Spleen (tissue), 13 donors: ENCODE measurements at places on chromosomes 5 and 9. TPM values are rescaled to one million over a fixed set of nuclear protein-coding genes. Genes with fewer than 3 reads are reported as not detected.
A peak's percentile ranks its signal among the peaks of the same experiment; 100 is the strongest.

GRCh38 chr9:87540444-87541105 is 42.9 kb downstream of the DAPK1 start:
- no peak overlapping the region for H3K4me3 ChIP-seq
- H3K27ac ChIP-seq, result no peak overlapping the region
- no peaks in the 10 kb centered on the region for H3K36me3 ChIP-seq
- H3K27me3 ChIP-seq, result no peaks in the 10 kb centered on the region

DNA sequence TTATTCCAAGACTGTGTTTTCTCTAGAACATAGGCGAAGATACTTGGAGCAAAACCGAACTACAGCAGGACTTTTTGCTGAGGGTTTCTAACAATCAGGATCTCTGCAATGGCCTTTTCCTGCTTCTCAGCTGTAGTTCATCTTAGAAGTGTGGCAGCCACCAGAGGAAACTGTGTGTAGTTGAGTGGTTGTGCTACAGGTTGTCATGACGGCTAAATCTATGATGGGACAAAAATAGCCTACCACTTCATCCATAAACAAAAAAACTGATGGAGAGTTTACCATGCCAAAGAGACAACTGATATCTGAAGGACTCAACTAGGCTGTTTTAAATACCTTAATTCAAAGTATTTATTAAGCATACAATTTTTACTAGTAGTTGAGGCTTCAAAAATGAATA is 28.2 kb upstream of the DMAC1 start:
- no peaks in the 10 kb centered on the region for H3K36me3 ChIP-seq
- H3K4me1 ChIP-seq, result no peaks in the 10 kb centered on the region
- H3K27ac ChIP-seq, result no peak overlapping the region
- no peaks in the 10 kb centered on the region for H3K27me3 ChIP-seq

DNA sequence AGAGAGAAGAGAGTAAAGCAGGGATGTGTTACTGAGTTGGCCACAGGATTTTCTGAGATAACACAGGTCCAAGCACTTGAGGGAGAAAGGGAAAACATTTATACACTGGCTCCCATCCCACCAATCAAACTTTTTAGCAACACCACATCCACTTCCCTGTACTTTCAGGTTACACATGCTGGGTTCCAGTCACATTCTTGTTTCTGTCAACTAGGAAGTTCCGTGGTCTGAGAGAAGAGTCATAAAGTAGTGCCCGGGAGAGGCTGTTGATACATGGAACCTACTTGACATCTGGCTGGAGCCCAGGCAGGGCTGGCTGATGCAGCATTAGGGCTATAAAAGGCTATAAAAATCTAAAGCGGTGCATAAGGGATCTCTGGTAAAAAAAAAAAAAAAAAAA is 473.9 kb upstream of the COX7C start:
- no peaks in the 10 kb centered on the region for H3K27me3 ChIP-seq
- no peaks in the 10 kb centered on the region for H3K4me1 ChIP-seq
- no peaks in the 10 kb centered on the region for H3K36me3 ChIP-seq

DNA sequence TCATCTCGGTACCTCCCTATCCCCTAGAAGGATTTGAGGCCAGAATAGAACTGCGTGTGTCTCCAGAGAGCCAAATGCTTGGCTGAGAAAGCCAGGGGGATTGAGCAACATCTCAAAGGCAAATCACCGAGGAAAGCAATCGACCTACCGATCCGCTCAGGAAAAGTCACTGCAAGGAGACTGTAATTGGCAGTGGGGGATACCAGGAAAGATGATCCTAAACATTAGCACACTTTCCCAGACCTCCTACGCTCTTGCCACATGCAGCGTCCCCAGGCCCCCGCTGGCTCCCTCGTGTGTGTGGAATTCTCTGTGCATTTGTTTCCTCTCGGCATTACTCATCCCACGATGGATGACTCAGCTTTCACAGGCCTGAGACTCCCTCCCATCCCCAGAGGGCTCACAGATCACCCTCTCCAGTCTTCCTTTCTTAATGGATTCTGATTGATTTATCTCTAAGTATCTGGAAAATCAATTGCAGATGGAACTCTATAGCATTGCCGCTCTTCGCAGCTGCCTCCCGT is 82.2 kb upstream of the ICE1 start:
- no peak for DNase-seq
- no peaks in the 10 kb centered on the region for H3K4me1 ChIP-seq
- H3K4me3 ChIP-seq, result no peak overlapping the region
- H3K27ac ChIP-seq, result no peak overlapping the region

DNA sequence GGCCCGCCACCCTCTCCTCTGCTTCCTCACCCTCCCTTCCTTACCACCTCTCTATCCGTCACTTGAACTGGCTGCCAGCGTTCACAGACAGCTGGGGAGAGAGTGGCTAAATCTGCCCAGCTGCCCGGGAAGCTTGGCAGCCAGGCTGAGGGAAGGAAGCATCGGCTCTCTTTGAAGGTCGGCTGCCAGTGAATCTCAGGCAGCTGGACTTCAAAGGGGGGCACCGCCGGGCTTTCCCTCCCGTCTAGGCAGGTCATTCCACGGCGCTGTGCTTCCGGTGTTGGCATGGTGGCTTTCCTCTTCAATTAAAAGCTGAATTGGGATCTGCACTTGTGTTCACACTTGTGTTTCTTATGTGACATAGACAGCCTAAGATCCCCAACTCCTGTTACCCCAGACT is 174.0 kb downstream of the GDNF start:
- peak; percentile 83 for DNase-seq
- no peak overlapping the region for H3K4me3 ChIP-seq
- H3K27ac ChIP-seq, result no peak overlapping the region
- H3K36me3 ChIP-seq, result peaks cover 5% of the 10 kb centered on the region

DNA sequence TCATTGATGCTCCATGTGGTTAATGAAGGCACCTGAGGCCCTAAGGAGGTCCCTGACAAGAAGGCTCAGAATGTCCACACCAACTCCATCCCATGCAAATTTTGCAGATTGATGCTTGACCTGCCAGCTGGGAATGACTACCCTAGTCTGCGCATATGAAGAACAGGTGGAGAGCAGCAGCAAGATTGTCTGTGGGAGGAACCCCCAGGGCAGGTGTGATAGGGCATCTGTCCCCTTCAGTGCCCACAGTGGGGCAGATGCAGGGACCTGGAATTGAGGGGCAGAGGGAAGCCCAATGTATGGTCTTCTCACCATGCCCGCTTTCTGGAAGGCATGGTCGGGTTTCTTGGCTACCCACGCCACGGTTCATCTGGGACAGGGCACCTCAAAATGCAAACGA is 79.6 kb downstream of the MACROH2A1 start:
- no peaks in the 10 kb centered on the region for H3K27me3 ChIP-seq
- no peaks in the 10 kb centered on the region for H3K36me3 ChIP-seq
- H3K4me1 ChIP-seq, result no peaks in the 10 kb centered on the region

GRCh38 chr5:90307322-90307721 is 102.2 kb downstream of the CETN3 start:
- H3K4me1 ChIP-seq, result no peaks in the 10 kb centered on the region
- H3K36me3 ChIP-seq, result no peaks in the 10 kb centered on the region
- no peak overlapping the region for H3K27ac ChIP-seq

DNA sequence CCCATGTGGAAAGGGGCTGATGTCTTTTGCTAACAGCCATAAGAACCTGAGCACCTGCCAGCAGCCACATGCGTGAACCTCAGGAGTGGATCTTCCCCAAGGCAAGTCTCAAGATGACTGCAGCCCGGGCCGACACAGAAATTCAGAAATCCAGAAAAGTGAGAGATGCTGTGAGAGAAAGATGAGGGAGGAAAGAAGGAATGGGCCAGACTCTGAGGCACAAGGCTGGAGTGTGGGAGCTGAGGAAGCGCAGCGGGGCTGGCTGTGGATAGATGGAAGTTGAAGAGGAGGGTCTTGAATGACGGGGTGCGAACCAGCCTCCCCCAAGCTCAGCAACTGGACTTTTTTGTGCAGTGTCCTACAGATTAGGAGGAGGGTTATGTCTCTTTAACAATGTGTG is 337.8 kb downstream of the GADD45G start:
- no peak overlapping the region for H3K27ac ChIP-seq
- H3K36me3 ChIP-seq, result no peaks in the 10 kb centered on the region
- no peaks in the 10 kb centered on the region for H3K4me1 ChIP-seq
- no peak for DNase-seq

GRCh38 chr9:70802206-70802605 is 319.2 kb downstream of the TRPM3 start:
- H3K36me3 ChIP-seq, result no peaks in the 10 kb centered on the region
- H3K27me3 ChIP-seq, result no peaks in the 10 kb centered on the region

DNA sequence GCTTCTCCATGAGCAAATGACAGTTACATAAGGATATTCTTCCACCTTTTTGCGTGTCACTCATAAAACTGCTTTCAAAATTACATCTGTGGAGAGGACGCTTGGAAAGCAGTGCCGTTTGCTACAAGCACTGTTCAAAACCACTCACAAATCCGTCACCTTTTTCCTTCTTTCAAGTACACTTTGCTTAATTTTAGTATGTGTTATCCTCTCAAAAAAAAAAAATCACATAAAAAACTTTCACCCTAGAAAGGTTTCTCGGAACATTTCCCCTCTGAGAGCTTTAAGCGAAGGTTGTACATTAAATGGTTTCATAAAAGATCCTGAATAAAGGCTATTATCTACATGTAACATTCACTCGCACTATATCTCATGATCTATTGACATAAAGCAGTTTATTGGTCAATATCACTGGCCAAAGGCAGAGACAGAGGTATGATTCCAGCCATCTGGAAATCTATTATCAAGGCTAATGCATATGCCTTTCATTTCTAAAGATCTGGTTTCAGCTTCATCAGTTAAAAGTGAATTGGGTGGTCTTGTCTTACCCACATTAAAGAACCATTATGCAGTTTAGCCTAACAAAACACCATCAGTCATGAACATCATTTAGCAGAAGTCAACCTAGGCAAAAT is 163.6 kb downstream of the ENC1 start:
- H3K36me3 ChIP-seq, result no peaks in the 10 kb centered on the region
- H3K27me3 ChIP-seq, result no peaks in the 10 kb centered on the region
- H3K27ac ChIP-seq, result no peak overlapping the region
- no peak overlapping the region for H3K4me3 ChIP-seq
- no peaks in the 10 kb centered on the region for H3K4me1 ChIP-seq

DNA sequence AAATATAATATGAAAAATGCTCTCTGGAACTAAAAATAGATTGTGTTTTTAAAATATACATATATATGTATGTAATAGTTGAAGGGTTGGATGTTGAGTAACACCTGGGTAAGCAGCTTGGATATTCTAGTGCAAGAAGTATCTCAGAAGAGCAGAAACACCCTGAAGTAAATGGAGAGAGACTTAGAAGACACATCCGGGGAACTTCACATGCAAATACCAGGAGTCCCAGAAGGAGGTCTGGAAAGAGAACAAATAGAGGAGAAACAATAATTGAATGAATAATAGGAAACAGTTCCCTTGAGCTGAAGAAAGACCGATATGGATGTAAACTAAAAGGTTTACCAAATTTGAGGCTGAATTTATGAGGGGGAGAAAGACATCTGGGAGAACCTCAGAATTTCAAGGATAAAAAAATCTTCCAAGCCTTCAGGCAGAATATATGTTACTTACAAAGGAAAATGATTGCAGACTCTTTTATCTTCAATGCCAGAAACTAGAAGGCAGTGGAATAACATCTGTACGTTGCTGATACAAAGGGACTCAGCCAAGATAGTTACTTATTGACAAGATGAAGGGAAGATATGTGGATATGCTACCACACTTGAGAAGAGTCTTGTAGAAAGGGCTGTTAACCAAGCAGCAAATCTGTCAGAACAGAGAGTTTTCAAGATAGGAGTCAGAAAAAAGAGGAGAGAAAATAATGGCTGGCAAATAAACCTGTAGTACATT is 42.7 kb downstream of the HSDL2 start:
- DNase-seq, result no peak
- H3K27me3 ChIP-seq, result no peaks in the 10 kb centered on the region

GRCh38 chr5:72075461-72075860 is 31.8 kb upstream of the MAP1B start:
- no peaks in the 10 kb centered on the region for H3K36me3 ChIP-seq
- H3K27me3 ChIP-seq, result peaks cover 7% of the 10 kb centered on the region
- no peak overlapping the region for H3K27ac ChIP-seq
- no peak overlapping the region for H3K4me3 ChIP-seq
- DNase-seq, result no peak

DNA sequence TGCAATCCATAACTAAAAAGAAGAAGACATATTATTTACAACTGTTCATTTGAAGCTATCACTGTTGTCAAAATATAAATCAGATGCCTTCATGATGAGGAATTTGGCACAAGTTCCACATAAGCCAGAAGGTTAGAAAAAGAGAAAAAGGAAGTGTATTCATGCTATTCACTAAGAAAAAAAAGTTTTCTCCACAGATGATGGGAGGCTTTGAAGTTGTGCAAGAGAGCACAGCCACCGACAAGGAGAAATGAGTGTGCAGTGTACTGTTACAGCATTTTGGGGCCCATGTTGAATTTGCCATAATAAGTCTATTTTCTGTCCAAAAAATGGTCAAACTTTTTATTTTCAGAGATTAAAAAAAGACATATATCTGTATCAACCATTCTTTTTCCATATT is 32.9 kb upstream of the IFNK start:
- DNase-seq, result no peak
- H3K4me1 ChIP-seq, result peaks cover 61% of the 10 kb centered on the region
- no peak overlapping the region for H3K27ac ChIP-seq
- no peaks in the 10 kb centered on the region for H3K36me3 ChIP-seq

- H3K4me3 ChIP-seq, result no peak overlapping the region
- H3K27me3 ChIP-seq, result peaks cover 3% of the 10 kb centered on the region
- H3K4me1 ChIP-seq, result no peaks in the 10 kb centered on the region
- no peak overlapping the region for H3K27ac ChIP-seq
Measured at GRCh38 chr9:136187683-136188586, 17.0 kb downstream of the LHX3 start.

- H3K27ac ChIP-seq, result no peak overlapping the region
- DNase-seq, result no peak
- H3K4me3 ChIP-seq, result no peak overlapping the region
- peaks cover 7% of the 10 kb centered on the region for H3K4me1 ChIP-seq
Measured at GRCh38 chr5:67815455-67816391, 399.8 kb upstream of the PIK3R1 start.

DNA sequence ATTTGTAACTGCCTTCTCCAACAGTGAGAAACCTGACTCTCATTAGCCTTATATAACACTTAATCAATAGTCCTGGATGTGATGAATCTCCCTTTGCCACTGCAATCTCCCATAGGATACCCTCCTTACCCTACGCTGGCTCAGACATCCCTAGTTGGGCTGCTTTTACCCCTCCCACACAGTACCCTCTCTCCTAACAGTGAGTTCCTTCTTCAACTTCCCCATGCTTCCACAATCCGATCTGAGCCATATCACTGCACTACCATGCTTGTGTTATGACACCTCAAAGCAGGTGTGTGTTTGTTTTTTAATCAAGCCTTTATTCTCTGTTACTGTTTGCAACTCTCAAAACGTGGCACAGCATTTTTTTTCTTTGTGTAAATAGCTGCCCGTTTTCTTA is 60.5 kb upstream of the C9orf72 start:
- no peaks in the 10 kb centered on the region for H3K4me1 ChIP-seq
- no peak overlapping the region for H3K4me3 ChIP-seq
- no peak overlapping the region for H3K27ac ChIP-seq
- DNase-seq, result no peak
- H3K36me3 ChIP-seq, result no peaks in the 10 kb centered on the region

The GOLPH3 gene
- 82.3 TPM for total RNA-seq

The ACSL6 gene
- total RNA-seq, result 4.3 TPM

The MOB3B gene
- 20.7 TPM for total RNA-seq

The NUDT2 gene
- total RNA-seq, result 12.6 TPM

The HEMGN gene
- total RNA-seq, result 7.5 TPM

The ARID3C gene
- total RNA-seq, result not detected

The FGD3 gene
- total RNA-seq, result 60.4 TPM

The CYLC2 gene
- not detected for total RNA-seq

The MCTP1 gene
- 22.1 TPM for total RNA-seq

The ARL10 gene
- 4.7 TPM for total RNA-seq

The NR6A1 gene
- total RNA-seq, result 2.5 TPM

The TNFSF15 gene
- 1.8 TPM for total RNA-seq

The JAKMIP2 gene
- total RNA-seq, result 1.7 TPM

The IFNA13 gene
- total RNA-seq, result 0.25 TPM
